ENCODE measurements at places on chromosomes 12 and 14.

- DNase-seq = no peak
Measured at GRCh38 chr14:71220462-71220861, 313.2 kb downstream of the PCNX1 start.

DNA sequence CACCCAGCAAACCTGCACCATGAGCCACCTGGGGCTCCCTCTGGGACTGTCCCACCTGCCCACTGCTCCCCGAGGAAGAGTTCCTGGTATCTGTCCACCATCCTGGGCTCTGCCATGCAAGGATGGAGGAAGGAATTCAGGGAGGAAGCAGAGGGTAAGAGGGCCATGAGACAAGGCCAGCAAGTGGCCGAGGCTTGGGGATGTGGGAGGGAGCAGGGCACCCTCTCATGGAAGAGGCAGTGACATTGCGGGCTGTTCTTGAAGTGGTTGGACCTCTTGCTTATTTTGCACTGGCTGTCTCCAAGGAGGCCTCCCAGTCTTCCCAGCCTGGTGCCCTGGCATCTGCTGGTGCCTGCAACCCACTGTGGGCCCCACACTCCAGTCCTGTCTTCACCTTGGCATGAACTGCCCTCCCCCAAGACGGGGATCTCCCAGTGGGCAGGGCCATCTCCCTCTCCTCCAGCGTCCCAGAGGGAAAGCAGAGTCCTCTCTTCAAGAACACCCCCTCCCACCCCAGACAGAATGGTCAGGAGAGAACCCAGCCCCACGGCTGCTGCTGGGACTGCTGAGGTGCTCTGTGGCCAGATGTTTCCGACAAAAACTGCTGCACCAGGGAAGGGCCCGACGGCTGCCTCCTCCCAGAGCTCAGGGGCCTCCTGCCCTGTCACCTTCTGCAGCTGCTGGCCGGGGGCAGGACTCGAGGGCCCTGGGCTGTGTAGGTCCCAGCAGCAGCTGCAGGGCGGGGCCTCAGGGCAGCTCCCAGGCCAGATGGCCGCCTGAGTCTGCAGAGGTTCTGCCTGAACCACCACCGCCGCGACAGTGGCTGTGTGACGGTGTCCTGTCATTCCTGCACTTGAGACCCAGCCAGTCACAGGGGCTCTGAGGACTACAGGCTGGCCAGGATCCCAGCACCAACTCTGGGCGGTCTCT lies 1.8 kb upstream of the AKT1 start:
- DNase-seq = no peak

DNA sequence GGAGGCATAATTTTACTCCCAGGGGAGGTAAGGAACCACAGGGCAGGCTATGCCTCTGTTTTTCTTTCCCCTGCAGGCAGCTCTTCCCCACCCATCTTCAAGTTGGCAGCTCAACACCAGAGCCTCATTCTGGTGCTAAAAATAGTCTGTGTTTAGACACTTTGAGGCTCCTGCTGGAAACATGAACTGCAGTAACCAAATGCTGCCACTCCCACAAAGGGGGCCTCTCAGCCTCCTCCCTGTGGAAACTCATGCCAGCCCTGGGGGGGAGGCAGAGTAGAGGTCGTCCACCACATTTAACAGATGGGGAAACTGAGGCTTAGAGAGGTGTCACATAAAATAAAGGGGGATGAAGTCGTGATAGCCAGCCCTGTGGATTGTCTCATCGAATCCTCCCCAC lies 61.4 kb downstream of the WSCD2 start:
- DNase-seq = no peak

GRCh38 chr12:98127336-98127679 lies 388.1 kb upstream of the TMPO start:
- DNase-seq = no peak

- DNase-seq = no peak
Measured at GRCh38 chr12:95637471-95638155, 86.3 kb upstream of the USP44 start.

GRCh38 chr14:56796259-56796658 lies 14.0 kb downstream of the OTX2 start:
- DNase-seq = peak; percentile 27

DNA sequence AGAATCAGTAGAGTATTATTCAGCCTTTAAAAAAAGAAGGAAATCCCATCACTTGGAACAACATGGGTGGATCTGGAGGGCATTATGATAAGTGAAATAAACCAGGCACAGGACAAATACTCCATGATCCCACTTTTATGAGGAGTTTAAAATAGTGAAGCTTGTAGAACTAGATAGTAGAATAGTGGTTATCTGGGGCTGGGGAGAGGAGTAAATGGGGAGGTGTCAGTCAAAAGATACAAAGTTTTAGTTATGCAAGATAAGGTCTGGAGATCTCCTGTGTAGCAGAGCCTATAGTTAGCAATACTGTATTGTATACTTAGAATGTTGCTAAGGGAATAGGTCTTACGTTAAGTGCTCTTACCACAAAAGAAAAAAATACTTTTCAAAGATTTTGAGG lies 64.9 kb downstream of the RIC8B start:
- no peak for DNase-seq

- DNase-seq = no peak
Measured at GRCh38 chr12:102728506-102729242, 188.4 kb downstream of the PAH start.

- peak; percentile 23 for DNase-seq
Measured at GRCh38 chr12:68406134-68406576, 74.0 kb upstream of the MDM1 start.

- no peak for DNase-seq
Measured at GRCh38 chr14:84963518-84963917, 566.4 kb upstream of the FLRT2 start.

- no peak for DNase-seq
Measured at GRCh38 chr14:59301354-59301753, 112.9 kb downstream of the DAAM1 start.

GRCh38 chr12:45779936-45780335 lies 50.4 kb downstream of the ARID2 start:
- DNase-seq = no peak

GRCh38 chr12:101010896-101011295 lies 199.1 kb downstream of the SLC5A8 start:
- no peak for DNase-seq

DNA sequence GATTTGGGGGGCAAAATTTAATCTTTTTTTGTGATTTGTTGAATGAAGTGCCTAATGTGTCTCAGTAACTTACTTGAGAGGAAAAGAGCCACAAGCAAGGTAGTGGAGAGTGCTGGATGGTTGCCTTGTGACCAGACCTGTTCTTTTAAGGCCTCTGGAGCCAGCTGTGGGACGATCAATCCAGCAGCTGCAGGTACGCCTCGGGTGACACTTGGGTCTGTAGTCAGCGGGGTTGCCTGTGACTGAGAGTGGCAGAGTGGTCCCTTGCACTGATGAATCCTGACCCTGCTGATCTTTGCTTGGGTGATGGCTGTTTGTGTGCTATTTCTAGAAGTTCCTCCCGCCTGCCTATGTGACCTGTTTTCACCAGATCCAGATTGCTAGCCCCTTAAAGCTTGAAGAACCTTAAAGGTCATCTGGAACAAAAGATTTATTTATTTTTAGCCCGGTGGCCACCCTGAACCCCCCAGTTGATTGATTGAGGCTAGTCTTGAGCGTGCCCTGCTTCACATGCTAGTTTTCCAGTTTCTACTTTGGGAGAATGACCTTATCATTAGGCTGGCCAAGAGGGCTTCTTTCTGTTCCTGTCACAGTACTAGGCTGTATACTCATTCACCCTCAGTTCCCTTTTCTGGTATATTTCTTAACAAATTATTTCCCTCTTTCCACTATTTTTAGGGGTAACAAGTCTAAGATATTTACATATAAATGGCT lies 23.2 kb downstream of the PRKCH start:
- no peak for DNase-seq

DNA sequence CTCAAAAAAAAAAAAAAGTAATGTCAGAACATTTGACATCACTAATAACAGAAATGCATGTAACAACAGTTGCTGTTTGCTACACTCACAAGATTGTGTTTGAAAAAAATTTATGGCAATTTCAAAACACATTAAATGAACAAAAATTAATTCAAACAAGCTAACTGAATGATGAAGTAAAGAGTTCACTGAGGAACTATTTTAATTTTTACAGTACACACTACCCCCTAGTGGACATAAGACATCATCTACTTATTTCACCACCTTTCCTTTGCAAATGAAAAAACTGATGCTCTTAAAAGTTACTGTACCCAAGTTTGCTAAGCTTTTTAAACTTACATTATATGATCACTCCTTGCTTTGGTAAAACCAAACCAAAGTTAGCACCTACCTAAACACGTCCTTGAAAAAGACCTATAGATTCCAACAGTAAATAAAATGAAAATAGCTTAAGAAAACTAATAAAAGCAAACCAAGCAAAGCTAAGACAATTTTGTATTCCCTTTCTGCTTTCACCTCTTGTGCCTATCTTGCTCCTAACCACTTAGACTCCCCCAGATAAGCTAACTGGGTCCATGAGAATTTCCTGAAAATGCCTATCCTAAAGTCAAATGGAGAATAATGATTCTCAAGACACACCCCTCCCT lies 22.2 kb downstream of the UBE2N start:
- DNase-seq = peak; percentile 35

DNA sequence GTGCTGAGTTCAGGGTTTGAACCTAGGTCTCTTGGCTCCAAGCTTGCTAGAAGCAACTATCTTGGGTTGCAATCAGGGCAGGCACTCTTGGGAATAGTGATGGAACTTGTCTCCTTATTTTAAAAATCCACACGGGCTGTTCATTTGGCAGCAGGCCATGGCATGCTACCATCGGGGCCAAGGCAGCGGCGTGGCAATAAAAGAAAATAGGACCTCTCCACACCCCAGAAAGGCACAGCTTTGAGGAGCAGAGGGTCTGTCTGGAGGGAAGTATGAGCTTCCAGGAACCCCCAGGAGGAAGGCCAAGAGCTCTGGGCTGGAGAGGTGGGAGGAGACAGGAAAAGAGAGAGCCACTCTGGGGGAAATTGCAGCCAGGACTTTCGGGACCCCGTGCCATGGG lies 15.3 kb downstream of the RPS6KL1 start:
- DNase-seq = no peak

- no peak for DNase-seq
Measured at GRCh38 chr12:25269701-25270100, 19.0 kb upstream of the KRAS start.

GRCh38 chr14:21101802-21102413 lies 1.0 kb downstream of the TMEM253 start:
- no peak for DNase-seq

DNA sequence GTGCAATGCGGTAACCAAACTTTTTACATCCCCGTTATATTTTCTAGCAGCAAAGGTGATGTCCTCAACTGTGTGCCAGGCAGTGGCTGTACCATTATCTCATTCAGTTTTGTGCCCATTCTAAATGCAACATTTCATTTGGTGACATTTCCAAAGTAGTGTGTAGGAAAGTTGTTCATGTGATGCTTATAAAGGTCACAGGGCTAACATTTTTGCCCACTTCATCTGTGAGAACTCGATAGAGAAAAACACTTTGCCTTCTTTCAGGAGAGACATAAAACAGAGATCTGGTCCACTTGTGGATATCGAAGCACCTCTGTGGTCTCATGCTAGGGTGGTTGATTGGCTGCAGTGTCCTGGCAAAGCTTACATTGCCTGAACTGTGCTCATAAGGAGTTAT lies 414.2 kb upstream of the PDE3A start:
- DNase-seq = no peak

- DNase-seq = no peak
Measured at GRCh38 chr12:22491034-22491433, 53.3 kb downstream of the C2CD5 start.

DNA sequence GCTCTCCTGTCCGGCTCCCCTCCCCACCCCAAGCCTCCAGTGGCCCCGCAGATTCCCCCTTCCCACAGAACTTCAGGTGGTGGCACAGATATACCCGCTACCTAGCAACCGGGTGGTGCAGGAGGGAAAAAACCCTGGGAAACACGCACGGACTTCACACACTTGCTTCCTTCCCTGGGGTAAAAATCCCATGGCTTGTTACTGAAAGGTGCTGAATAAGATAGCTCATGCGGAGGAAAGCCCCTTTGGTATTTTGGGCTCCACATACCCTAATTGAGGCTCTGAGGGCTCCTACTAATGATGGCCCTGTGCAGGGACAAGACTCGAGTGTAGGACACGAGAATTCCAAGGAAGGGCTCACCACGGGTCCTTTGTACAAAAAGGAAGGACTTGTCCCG lies 869 bp upstream of the RIMBP2 start:
- no peak for DNase-seq

- DNase-seq = peak; percentile 4
Measured at GRCh38 chr12:2891240-2892053, 756 bp downstream of the TULP3 start.

- DNase-seq = peak; percentile 67
Measured at GRCh38 chr12:71415336-71416231, 24.0 kb upstream of the LGR5 start.
